ENCODE measurements at places on chromosomes 7 and 10.

DNA sequence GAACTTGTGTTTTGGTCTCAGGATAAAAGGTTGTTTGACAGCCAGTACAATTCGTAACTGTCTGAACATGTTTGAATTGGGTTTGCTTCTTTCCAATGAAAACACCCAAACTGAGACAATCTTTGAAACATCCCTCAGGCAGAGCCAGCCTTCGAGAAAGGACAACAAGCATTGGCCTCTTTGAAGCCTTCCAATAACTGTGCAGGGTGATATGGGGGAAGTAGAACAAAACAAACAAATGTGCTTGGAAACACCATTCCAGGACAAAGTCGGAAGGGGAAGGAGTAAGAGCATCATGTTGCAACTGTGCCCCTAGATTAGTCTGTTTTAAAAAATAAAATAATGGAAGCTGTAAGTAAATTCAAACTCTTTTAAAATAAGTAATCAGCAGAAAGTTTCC lies 39.5 kb downstream of the IL2RA start:
- DNase-seq = no peak

DNA sequence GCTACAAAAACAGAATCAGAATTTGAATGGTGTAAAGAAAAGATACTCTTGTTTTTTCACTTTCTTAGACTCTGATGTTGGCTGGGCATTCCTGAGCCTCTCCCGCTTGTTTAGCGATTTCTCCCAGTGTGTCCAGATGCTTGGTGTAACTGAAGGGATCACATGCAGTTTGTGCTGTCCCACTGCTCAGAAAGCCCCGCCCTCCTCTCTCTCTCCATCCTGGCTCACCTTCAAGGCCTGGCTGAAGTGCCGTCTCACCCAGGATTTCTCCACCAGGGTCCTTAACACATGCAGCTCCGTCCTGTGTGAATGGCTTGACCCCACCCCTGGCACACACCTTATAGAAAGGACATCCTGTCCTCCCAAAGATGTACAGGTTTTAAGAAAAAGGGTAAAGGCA lies 437.1 kb downstream of the LRMDA start:
- DNase-seq = no peak

DNA sequence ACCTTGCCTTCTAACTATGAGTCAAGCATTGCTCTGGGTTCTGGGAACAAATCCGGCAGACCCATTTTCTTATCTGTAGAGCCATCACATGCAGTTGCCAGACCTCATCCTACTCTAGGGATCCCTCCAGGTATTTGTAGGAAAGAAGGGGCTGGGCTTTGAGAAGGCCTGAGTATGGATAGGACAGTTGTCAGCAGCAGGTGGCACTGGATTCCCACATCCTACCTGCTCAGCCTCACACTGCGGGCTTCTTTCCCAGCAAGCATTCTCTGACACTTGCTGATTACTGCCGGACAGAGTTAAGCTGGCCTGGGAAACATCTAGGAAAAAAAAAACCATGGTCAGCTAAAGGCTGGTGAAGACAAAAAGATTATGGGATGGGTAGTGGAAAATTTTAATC lies 224.1 kb downstream of the CCSER2 start:
- DNase-seq = no peak

GRCh38 chr10:131165092-131165491 lies 146.4 kb downstream of the TCERG1L start:
- DNase-seq = no peak

Measured in NCI-H1930 (cell line).